ENCODE measurements at places on chromosomes 1 and 21.

DNA sequence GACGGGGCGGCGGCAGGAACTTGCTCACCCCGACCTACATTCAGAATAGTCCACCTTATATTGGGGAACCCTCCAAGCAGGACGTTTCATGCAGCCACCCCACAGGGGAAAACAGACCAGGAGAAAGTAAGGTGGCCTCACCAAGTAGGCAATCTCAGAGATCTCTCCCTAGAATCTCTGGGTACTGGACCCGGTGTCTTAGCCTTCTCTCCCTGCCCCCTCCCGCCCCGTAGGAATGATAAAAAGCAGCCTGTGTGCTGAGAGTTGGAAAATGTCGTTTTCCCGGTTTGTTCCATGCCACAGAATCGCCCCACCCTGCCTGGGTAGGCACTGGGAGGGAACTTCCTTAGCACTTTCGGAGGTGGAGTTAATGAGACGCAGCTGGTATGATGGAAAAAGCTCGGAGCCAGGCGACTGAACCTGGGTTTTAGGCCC is 789 bp upstream of the PTPN14 start:
- no peak for DNase-seq

GRCh38 chr1:8016210-8016894 is 9.8 kb downstream of the ERRFI1 start:
- peak; percentile 47 for DNase-seq

- no peak for DNase-seq
These were observed 5.0 kb downstream of the RNU1-2 start for GRCh38 chr1:16900751-16901150.

GRCh38 chr21:44962403-44962966 is 22.7 kb downstream of the SLX9 start:
- no peak for DNase-seq

DNA sequence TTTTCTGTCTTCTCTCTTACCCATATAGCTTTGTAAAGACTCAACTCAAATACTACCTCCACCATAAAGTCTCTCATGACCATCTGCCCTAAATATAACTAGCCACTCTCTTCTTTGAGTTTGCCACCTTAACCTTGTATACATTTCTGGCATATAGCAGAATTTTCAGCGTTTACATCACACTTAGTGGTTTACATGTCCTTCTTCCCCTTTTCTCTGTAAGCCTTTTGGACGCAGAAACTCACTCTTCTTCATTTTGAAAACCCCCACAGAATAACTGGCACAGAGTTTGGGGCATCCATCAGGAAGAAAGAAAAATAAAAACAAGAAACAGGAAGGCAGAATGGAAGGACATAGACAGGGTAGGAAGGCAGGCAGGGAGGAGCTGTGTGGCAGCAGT is 131.8 kb upstream of the DUSP10 start:
- DNase-seq = no peak

- DNase-seq = no peak
These were observed 73.4 kb downstream of the CD2 start for GRCh38 chr1:116827607-116828105.

DNA sequence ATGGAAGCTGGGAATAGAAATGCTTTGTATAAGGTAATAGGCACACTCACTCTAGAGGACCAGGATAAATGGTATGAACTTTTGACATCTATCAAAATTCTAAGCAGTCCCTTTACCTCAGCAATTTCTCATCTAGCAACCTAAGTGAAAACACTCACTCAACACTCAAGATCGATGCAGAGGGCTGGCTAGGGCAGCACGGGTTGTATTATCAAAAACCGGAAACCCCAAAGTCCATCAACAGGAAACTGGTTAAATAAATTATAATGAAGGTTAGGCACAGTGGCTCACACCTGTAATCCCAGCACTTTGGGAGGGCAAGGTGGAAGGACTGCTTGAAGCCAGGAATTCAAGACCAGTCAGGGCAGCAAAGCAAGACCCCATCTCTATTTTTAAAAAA is 9.4 kb downstream of the USP48 start:
- peak; percentile 59 for DNase-seq

DNA sequence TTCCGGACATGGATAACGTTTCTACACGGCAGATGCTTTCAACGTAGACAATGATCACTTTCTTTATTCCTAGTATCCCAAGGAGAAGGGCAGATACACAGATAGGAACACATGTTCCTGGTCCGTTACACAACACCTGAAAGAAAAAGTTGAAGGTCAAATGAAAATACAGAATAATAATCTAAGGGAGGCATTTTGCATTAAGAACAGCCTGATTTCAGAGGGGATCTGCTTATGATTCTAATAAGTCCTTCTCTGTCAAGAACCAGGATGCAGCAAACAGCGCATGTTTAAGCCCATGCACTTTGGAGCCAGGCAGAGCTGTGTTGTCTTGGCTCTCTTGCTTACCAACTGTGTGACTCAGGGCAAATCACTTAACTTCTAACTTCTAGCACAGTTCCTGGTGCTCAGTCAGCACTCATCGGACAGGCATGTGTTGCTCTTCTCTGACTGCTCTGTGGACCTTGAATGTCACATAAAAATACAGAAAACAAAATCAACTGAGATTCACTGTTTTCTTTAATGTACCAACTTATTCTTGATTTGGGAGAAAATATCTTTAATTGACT is 56.3 kb upstream of the CNN3 start:
- DNase-seq = no peak

DNA sequence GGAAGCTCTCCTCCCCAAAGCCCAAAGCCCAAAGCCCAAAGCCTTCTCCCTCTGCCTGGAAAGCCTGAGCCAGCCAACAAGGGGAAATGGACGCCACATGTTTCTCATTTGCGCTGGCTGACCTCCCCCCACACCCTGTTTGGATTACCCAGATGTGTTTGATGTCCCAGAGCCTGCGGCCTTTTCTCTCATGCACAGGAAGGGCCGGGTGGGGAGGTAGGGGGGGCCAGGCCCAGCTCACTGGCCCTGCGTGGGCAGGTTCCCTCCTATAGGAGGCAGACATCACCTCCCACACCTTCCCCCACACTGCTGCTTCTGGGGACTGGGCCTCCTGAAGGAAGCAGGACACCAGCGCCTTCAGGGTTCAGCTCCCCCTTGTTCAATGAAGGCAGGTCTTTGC is 116.3 kb downstream of the NAV1 start:
- DNase-seq = no peak

DNA sequence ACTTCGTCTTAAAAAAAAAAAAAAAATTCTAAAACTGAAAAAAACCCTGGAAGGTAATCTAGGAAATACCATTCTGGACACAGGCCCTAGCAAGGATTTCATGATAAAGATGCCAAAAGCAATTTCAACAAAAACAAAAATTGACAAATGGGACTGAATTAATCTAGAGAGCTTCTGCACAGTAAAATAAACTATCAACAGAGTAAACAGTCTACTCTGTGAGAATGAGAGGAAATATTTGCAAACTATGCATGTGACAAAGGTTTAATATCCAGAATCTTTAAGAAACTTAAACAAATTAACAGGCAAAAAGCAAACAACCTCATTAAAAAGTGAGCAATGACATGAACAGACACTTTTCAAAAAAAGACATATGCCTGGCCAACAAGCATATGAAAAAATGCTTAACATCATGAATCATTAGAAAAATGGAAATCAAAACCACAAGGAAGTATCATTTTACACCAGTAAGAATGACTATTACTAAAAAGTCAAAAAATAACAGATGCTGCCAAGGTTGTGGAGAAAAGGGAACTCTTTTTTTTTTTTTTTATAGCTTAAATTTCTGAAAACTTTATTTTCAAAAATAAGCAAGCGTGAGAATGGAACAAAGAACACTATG is 29.4 kb upstream of the RNPC3 start:
- no peak for DNase-seq

DNA sequence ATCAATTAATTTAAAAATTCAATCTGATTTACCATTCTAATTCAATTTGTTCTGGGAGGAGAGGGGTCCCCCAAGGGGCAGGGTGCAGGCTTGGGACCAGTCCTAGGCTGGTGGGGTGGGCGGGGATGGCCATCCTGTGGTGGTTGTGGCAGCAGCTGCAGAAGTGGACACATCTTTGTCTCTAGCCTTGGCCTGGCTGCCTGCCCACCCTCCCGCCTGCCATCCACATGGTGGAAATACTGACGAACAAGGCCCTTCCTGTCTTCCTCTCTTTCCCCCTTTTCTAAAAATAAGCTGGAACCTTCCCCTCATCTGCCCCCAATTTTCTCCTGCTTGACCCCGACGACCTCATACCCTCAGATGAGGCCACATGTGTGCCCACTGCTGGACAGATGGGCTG is 130.9 kb downstream of the FOXD2 start:
- no peak for DNase-seq

DNA sequence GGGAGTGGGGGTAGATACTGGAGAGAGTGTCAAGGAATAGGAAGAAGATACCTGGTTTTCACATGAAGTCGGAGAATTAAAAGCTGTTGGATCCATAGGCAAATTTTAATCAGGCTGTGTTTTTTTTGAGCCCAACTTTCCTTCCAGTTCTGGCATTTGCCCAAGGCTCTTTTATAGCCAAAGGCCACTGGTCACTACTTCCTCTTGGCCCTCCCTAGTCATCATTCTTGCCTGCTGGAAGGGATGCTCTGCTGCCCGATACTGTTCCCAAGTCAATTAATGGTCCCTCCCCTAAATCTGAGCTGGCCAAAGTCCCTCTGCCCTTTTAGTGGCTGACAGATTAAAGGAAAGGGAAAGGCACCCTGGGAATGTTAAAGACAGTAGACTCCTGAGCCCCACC is 102.8 kb upstream of the ZNF648 start:
- no peak for DNase-seq

- DNase-seq = no peak
These were observed 206.8 kb upstream of the TMEM51 start for GRCh38 chr1:14946684-14947238.

DNA sequence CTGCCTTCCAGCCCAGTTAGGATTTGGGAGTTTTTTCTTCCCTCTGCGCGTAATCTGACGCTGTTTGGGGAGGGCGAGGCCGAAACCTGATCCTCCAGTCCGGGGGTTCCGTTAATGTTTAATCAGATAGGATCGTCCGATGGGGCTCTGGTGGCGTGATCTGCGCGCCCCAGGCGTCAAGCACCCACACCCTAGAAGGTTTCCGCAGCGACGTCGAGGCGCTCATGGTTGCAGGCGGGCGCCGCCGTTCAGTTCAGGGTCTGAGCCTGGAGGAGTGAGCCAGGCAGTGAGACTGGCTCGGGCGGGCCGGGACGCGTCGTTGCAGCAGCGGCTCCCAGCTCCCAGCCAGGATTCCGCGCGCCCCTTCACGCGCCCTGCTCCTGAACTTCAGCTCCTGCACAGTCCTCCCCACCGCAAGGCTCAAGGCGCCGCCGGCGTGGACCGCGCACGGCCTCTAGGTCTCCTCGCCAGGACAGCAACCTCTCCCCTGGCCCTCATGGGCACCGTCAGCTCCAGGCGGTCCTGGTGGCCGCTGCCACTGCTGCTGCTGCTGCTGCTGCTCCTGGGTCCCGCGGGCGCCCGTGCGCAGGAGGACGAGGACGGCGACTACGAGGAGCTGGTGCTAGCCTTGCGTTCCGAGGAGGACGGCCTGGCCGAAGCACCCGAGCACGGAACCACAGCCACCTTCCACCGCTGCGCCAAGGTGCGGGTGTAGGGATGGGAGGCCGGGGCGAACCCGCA is at the start of gene PCSK9:
Gene PCSK9 (plus strand): TSS at position 207 of the 741 bp plus-strand sequence. CDS start 290 bp downstream, at position 497.
- peak; percentile 51 for DNase-seq

- DNase-seq = no peak
These were observed 9.7 kb downstream of the SYF2 start for GRCh38 chr1:25222606-25223005.

DNA sequence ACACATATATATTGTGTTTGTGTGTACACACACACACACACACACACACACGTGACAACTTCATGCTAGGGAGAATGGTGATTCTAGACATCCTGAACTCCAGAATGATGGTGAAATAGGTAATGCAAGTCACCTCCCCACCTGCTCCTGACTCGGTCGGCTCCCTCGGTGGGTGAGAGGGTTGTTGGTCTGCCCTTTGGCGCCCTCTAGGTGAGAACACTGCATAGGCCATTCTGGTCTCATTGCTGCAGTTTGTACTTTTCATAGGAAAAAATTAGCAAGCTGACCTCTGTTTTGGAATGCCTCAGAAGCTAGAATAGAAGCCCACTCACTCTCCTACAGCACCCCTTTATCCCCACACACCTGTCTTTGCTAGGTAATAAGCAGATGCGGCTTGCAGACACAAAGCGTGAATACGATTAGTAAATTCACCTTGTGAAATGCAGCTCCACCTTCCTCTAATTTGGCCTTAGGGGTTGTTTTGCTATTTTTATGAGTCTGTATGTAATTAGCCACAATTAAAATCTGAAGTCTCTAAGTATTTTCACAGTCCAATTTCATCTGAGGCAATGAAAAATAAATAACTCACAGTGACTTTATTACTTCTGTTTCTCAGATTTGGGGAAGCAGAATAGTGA is 130.0 kb upstream of the KCNJ15 start:
- peak; percentile 76 for DNase-seq

DNA sequence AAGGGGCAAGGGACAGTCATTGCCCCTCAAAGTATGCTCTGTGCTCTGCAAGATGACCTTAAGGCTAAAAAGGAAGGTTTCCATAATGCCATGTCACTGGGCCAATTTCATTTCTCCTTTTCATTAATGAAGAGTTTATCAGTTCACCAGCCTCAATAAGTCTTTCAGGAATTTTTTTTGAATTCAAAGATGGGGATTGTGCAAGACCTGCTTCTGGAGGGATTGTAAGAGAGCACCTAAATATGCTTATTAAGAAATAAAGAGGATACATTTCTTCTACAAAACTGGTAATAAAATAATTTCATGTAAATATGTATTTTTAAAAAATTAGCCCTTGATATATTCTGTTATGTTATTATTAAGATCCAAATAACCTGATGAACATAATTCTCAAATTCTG is 86.8 kb upstream of the RGS4 start:
- DNase-seq = no peak

- DNase-seq = no peak
These were observed 42.7 kb downstream of the TBX15 start for GRCh38 chr1:118945489-118945888.

DNA sequence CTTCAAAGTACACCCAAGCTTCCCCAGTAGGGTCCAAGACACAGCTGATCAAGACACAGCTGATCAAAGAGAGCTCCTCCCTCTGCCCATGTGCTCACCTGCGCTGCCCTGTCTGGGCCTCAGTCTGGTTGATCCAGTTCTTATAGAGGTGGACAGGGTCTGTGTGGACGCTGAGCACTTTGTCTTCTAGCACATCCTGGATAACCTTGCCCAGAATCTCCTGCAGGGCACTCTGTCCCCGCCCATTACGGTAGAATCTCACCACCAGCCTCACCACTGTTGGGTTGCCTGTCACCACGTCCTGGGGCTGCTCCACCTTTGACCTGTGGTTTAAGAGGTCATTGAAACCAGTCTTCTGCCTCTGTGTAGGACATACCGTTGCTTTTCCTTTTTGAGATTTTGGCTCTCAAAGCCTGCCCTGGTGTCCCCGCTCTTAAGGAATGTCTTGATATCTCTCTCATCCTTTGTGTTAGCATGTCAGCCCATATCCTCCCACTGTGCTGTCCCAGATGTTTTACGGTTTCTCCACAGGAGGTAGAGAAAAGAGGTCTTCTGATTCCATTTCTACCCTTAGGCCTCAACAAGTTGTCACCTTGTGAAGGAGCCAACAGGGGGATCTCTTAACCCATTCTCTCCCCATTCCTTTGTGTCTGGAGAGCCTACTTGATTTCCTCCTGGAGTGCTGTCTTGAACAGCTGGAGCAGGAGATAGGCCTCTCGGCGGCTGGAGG is 33.5 kb downstream of the IQGAP3 start:
- no peak for DNase-seq

- no peak for DNase-seq
These were observed 9.6 kb upstream of the ECM1 start for GRCh38 chr1:150498342-150498741.

GRCh38 chr21:32834916-32835235 is 63.3 kb upstream of the PAXBP1 start:
- no peak for DNase-seq

Data from common myeloid progenitor, CD34-positive (primary cell).